ENCODE measurements at places on chromosomes 11 and 22.
A peak's percentile ranks its signal among the peaks of the same experiment; 100 is the strongest.

DNA sequence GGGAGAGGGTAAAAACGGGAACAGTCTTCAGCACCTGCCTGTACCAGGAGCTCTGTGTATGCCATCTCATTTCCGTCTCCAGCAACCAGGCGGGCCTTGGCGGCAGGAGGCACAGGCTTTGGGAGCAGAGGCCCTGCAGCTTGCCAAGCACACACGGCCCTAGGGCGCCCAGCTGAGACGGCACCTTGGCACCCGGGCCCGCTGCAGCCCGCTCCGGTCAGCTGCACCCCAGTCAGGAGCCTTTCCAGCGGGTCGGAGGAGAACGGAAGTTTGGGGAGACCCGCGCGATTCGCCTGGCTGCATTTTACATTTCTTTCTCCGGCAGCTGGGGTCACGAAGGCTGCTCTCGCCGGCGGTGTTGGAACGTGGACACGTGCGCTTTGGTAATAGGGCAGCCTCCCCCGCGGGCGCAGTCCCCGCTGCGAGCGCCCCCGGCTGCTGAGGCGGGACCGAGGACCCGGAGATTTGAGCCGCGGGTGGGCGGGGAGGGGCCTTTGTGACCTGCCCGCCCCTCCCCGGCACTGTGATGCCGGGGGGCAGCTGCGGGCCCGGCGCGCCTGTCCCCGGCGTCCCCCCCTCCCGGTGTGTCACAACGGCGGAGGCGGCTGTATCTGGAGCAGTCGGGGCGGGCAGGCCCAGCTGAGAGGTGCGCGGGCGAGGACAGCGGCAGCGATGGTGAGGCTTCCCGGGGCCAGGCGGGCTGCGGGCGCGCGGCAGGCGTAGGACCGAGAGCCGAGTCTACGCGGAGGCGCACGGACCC is at the start of gene TUBA8:
Gene TUBA8, plus strand, starts transcription at position 616 of the 760 bp plus-strand sequence. Its CDS starts 57 bp downstream, at position 673.
- DNase-seq, result peak; percentile 67

DNA sequence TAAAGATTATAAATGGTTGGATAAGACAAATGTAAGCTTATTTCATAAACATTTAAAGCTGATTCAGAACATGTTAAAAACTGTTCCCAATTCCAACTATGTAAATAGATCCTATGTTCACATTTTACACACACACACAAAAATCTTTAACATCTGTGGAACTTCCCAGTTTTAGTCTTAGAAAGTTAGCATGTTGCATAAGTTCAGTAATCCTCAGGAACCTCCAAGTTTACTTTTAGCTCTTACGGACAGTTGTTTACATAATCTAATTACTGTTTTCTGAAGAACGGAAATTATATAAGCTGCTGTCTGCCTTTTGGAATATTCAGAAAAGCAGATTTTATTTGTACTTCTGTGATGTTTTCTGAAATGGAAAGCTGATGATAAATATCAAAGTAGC is 53.3 kb downstream of the PANX1 start:
- DNase-seq, result no peak

GRCh38 chr11:34478845-34479663 is 34.5 kb downstream of the ELF5 start:
- DNase-seq, result no peak

DNA sequence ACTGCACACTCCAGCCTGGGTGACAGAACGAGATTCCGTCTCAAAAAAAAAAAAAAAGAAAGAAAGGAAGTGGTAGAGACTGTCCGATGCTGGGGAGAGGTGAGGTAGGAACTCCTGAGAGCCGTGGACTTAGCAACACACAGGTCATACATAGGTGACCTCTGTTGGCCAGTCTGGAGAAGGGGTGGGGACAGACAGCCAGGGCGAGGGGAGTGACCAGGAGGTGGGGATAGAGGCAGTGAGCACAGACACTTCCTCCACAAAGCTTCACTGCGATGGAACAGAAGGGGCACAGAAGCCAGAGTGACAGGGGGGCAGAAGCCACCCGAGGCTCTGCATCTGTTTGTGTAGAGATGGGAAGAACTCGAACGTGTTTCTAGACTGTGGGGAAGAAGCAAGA is 47.1 kb downstream of the MYH9 start:
- no peak for DNase-seq

- no peak for DNase-seq
These were observed 102.8 kb downstream of the GGTLC2 start for GRCh38 chr22:22746963-22747933.

DNA sequence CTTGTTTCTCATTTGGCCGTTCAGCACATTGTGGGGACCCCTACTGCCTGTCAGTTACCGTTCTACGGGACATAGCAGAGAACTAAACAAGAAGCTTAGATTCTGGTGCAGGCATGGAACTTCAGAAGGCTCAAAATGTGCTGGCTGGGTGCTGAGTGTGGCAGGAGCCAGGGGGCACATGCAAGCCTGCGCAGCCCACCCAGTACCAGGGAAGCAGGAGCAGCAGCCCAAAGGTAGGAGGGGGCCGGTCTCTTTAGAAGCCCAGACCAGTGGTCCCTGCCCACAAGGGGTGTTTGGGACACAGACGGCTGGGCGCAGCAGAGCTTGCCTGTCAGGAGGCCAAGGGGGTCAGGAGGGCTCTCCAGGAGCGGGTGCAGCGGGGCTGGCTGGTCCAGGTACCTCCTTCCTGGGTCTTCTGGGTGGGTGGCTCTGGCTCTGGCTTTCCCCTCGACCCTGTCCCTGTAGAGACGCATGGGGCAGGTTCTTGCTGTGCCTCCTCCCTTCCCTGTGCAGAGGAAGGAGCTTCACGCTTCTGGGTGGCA is 2.2 kb downstream of the PTDSS2 start:
- DNase-seq, result no peak

DNA sequence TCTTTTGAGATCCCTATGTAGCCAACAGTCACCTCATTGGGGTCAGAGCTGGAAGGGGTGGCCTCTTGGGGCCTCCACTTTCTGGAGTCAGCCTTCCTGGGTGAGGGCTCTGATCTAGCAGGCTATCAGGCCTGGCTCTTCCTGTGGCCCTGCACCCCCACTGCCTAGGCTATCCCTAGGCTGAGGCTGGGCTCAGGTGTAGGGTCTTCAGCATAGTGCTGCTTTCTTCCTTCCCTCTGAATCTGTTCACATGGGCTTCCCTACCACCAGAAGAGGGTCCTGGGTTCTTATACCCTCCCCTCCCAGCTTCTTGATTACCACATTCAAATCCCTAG is 456 bp upstream of the SPI1 start:
- DNase-seq, result no peak

DNA sequence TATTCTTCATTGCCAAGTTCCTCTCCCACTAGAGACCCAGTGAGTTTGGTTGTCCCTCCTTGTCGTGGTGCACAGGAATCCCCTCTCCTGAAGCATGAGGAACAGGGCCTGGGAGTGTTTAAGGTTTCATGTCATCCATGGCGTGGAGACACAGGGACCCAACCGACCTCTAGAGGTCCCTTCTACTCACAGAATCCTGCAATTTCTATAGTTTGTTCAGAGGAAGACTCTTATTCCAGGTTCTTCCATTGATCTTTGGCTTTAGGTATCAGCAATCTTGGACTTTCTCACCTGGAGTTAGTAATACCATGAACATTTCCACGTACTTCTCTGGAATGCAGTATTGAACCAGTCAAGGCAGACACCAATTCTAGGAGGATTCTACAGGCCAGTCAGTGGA is 548.2 kb downstream of the NTM start:
- DNase-seq, result no peak

GRCh38 chr22:19035474-19036228 is 86.6 kb downstream of the DGCR2 start:
- no peak for DNase-seq

GRCh38 chr22:48431014-48431413 is 1396.7 kb downstream of the BRD1 start:
- DNase-seq, result no peak

DNA sequence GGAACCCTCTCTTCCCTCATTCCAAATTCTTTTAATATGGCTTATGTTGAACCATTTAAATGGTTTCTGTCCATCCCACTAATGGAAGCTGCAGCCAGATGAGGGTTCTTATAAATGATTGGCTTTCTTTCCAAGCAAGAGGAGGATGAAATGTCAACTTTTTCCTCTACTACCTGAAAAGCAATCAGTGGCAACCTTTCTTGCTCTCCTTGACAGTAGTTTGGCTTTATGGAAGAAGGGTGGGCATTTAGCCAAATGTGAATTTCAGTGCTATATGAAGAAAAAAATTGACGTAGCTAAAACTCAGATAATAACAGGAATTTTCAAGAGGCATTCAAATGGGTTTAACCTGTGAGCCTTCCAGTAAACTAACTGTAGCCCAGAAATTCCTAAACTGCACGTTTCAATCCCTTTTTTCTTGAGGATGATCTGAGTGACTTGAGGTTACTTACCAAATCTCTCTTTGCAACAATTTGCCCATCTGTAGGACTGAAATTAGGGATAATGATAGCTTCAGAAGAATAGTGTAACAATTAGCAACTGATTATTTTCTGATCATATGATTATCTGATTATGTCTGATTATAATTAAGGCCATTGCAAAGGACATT is 90.9 kb downstream of the EXT2 start:
- no peak for DNase-seq

GRCh38 chr11:61004180-61004611 is 32.7 kb downstream of the CD6 start:
- peak; percentile 69 for DNase-seq

- DNase-seq, result no peak
These were observed 9.2 kb downstream of the MUC2 start for GRCh38 chr11:1083621-1084551.

GRCh38 chr11:45732343-45732742 is 66.9 kb upstream of the CHST1 start:
- no peak for DNase-seq

DNA sequence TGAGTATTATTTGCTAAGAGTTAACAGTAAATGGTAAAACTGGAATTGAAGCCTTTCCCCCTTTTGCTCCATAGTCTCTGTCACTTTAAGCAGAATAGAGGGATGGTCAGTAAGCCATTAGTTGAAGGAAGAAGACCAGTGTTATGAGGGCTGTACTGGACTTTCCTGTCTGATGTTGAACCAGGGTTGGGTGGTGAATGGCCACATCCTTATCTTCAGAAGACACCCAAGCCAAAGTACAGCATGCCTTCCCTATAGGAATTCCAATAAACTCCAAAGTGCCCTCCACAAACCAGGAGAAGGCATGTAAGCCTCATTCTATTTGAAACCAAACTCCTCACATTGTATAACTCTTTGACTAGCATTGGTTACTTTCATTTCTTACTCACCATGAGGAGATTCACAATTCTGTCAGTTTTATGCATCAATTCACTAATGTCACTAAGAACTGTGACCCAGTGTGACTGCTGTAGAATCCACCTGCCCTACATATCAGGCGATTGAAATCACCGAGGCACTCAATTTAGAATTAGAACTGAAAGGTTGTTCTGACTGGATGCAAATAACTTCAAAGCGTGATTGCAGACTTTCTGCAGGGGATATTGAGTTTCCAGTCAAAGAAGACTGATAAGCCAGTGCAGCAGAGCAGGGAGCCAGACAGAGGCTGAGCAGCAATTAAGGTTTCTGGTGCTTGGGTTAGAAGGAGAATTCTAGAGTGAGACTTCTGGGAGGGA is 107.1 kb upstream of the DDI1 start:
- DNase-seq, result no peak

- peak; percentile 100 for DNase-seq
These were observed at the start of gene PSMC3 for GRCh38 chr11:47426062-47426956. Gene PSMC3 (minus strand): TSS chr11:47426439. CDS start chr11:47426279, 160 bp downstream.

DNA sequence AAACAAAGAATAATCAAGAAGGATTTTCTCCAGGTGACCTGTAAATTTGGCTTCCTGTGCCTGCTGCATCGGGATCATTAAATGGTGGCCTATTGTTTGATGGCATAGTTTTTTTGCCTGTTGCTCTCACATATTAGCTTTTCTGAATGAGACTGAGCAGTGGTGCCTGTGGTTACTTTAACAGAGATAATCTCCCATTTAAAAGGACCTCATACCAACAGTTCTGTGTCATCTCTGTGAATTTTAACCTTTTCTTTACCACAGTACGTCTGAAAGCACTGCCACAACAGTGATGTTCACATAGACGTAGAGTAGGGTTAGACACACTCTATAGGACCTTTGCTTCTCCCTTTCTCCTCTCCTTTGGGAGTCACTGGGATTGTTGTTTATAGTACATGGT is 22.9 kb upstream of the RCE1 start:
- DNase-seq, result no peak

DNA sequence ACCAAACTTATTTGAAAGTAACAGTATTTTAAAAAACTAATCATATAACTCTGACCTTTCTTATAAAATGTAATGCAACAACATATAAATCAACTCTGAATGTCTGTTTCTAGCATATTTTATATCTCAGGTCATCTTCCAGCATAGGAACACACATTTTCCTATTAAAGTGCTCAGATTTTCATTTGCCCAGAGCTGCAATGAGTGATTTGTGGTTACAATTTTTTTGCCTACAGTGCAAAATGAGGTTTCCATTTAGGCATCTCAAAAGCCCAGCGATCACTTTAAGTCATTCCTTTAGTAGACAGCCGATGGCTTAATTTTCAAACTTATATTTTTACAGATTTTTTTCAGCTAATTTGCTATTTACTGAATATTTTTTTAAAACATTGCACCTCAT is 1.0 kb downstream of the LYVE1 start:
- DNase-seq, result no peak

DNA sequence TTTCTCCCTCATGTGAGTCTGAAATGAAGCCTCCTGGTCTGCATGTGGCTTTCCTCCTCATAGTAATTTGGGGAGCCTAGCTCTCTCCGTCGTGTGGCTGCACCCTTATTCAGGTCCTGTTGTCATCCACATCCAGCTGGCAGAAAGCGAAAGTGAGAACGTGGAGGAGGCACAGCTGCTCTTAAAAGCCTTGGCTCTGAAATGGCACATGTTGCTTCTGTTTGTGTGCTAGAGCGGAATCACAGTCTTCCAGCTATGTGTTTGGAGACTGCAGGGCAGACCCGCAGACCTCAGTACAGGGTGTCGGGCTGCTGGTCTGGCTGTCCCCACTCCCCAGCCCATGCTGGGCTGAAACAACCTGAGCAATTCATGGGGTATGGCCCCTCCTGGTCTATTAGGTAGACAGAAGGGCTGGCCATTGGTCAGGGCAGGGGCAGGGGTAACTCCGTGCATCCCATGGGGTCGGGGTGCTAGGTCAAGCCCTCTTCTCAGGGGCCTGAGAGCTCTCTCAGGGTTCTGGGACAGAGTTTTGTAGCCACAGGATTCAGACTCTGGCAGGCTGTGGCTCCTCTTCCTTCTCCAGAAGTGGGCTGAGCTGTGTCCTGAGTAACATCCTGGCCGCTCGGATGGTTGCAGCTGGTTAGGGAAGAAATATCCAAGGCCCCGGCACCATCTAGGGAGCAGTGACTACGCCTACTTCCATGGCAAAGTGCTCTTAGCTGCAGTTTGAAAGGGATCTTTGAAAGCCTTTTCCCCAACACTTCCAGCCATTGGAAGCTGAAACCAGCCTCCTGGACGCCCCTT is 50.6 kb downstream of the C11orf96 start:
- no peak for DNase-seq

GRCh38 chr11:13304655-13305335 is 27.2 kb downstream of the BMAL1 start:
- no peak for DNase-seq

- DNase-seq, result no peak
These were observed 8.5 kb downstream of the NAV2 start for GRCh38 chr11:19721176-19721575.
